NCI-H2171 treated with DMSO at 0.1 percent for 48 hours (cell line): ENCODE measurements at places on chromosomes 2 and 18.
A peak's percentile ranks its signal among the peaks of the same experiment; 100 is the strongest.

DNA sequence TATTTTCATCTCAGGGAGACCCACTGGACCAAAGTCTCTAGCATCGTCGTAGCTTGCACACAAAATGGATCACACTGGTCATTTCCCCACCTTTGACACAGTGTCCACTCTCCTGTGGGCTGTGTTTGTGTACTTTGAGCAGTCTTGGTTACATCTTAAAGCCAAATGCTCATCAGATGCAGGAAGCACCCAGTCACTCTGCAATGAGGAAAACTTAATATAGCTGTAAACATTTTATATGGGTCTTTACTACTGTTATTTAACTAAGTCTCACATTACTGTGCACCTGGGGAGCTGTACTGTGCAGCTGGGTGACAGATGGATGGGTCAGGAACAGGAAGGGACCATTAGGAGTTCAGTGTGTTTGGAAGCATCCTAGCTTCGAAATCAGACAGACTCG, 109.0 kb upstream of the CXCR4 start:
- DNase-seq, result peak; percentile 74

DNA sequence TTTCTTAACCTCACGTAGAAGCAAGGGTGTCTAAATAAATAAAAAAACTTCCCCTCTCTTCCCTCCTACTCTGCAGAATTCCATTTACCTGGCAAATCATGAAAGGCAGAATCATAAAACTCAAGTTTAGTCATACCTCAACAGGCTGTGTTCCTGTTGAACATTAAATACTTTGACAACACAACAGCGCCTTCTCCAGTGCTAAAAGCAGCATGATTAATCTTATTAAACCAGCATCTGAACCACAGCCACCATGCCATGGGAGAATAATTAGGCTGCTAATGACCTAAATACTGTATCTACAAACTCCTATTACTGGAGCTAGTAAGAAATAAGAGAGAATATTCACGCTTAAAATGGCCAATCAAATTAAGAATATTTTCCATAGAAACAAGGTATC, 68.1 kb downstream of the CDH2 start:
- DNase-seq, result peak; percentile 7

DNA sequence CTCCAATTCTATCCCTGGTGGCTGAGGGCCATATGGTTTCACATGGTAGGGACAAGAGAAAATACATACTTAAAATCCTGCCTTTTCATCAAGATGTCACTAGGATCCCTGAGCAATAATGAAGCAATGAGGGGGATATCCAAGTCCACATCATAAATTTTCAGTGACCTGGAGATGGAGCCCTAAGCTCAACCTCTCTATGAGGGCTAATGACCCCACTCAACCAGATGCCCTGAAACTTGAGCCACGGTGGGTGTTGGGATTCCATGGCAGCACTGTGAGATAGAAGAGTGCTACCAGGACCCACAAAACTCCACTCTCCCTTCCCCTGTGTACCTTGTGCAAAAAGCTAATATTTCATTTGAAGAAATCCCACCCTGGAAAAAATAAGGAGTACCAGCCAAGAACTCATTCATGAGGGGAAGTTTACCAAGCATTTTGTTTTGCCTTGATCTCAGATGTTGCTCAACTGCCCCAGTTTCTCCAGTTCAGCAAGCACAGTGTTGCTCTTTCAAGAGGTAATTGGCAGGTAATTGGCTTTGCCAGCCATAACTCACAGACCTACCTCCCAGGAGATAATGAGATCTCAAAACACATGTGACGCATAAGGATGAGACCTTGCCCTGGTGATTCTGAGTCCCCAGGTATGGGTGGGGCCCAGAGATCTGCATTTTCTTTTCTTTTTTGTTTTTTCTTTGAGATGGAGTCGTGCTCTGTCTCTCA, 51.0 kb upstream of the TTC39C start:
- DNase-seq, result peak; percentile 26

DNA sequence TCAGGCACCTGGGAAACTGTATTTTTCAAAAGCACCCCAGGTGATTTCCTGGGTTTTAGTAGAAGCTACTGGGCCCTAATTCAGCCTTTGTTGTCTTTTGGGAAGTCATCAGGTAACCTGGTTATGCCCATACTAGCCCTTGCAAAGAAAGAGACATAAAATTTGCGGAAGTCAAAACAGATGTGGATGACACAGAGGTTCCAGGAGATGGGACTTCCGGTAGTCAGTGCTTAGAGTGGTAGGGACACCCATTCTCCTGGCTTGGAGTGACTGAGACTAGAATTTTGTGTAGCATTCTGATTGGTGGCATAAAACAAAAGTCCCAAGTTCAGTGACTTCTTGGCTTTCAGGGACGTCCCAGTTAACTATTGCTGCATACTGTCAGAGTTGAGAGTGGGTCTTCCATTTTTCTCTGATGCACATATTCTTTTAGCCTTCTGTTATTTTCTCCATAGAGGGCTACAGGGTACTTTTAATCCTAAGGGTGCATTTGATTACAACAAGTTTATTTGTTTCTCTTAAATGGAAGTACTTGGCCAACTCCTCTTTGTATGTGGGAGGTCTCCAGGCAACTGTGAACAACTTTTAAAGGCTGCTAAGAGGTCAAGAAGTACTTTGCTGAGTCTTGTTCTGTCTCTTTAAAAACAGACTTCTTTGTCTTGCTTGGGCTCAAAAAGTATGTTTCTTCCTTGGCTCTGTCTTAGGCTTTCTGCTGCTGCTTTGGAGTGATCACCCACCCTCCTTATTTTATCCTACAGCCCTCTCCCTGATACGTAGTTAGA, 8.8 kb downstream of the NAB1 start:
- DNase-seq, result no peak

DNA sequence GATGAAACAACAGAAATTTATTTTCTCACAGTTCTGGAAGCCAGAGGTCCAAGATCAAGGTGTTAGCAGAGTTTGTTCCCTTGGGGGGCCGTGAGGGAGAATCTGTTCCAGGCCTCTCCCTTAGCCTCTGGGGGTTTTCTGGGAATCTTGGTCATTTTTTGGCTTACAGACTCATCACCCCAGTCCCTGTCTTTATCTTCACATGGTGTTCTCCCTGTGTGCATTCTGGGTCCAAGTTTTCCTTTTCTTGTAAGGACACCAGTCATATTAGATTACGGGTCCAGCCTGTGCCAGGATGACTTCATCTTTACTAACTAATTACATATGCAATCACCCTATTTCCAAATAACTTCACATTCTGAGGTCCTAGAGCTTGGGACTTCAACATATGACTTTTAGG, 292.5 kb upstream of the TRIB2 start:
- no peak for DNase-seq

GRCh38 chr18:70663141-70663540, 374.3 kb downstream of the SOCS6 start:
- DNase-seq, result no peak

DNA sequence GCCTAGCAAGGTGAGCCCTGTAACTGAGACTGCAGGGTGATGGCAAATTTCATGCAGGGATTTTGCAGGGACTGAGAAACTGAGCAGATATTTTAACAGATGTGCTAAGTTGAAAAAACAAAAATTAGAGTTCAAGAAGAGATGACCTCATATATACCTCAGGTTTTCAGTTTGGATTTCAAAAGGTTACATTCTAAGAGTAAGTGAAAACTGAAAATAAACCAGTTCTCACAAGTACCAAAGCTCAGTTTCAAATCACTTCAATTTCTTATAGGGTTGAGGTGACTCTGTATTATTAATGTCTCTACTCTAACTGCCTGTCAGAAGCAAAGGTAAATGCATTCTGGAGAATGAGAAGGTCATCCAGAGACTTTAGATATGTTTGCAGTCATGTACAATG, 237.4 kb upstream of the VRK2 start:
- DNase-seq, result no peak

DNA sequence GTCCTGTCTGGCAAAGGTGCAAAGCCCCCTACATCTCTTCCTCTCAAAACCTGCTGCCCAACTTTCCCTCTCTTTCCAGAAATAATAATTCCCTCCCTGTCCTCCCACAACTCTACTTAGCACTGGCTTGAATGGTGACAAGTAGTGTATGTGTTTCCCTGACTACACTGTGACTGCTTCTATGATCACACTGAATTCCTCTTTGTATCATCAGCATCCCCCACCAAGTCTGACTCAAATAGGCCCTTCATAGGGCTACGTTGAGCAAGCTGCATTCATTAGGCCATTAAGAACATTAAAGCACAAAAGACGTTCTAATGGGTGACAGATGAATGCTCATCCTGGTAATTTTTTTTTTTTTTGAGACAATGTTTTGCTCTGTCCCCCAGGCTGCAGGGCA, 13.7 kb upstream of the ST3GAL5 start:
- no peak for DNase-seq

DNA sequence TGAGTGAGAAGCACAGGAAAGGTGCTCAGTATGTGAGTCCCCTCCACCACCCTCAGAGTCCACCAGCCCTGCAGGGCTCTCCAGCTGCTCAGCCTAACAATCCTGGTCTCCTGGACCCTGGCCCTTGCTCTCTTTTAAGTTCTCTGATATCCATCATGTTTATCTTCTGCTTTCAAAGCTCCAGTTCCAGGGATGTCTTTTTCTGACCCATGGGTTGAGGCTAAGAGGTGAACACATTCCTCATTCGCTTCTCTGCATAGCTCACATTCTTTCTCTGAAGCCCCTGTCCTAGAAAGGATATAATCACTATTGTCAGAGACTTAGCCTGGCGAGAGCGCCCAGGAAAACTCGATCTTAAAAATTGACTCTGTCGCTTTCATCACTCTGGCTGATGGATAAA, 86.4 kb downstream of the ARL4C start:
- DNase-seq, result no peak

- no peak for DNase-seq
These were observed 48.4 kb upstream of the BCL2L11 start for GRCh38 chr2:111072220-111072871.

DNA sequence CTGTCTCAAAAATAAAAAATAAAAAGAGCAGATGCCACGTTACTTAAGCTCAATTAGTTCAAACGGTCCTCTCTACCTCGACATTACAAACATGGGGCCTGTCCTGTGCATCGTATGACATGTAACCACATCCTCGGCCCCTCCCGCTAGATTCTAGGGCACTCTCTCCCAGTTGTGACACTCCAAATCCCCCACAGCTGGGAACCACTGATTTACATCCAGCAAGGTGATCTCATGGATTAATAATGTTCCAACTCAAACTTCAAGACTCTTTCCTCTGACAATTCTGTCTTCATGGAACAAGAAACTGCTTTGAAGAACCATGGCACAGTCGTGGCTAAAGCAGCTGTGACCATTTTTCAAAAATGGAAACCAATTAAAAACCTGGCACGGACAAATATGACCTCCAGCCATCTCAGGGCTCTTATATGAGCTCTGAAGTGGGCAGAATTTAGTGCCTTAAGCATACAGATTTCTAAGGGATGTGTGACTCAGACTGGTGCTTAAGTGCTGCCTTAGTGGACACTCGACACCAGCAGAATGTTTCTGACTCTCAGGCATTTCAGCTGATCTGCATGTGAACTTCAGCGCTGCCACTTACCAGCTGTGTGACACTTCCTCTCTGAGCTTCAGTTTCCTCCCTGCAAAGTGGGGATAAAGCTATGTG, 31.7 kb upstream of the ASAP2 start:
- peak; percentile 92 for DNase-seq

DNA sequence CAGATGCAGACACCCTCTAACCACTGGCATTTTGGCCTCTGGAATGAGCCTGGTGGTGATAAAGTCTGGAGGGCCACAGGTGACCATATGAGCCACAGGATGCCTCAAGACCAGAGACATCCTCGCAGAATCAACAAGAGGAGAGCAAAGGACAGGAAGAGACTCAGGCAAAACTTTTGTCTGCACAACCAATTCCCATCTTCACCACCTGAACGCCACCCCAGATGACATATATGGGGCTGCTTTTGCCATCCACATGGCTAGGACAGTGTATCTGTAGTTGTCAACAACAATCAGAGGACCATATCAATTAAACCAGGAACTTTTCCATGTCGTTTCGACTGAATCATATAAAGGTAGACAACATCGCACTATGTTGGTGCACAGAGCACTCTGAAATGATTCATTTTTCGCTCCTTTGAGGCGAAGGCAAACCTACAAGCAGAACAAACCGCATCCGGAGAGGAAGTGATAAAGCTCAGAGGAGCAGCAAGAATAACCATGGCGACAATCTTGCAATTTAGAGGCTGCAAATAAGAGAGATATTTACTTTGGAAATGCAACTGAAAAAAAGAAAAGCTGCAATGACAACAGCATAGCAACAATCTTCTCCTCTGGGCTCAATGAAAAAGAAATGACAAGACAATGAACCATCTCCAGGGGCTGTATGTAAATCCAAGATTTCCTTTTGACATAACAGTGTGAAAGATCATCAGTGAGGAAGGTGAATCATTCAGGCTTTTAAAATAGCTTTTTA, 204.5 kb downstream of the ARL4C start:
- DNase-seq, result no peak

GRCh38 chr18:65753520-65753919, 2.7 kb downstream of the CDH7 start:
- peak; percentile 96 for DNase-seq

DNA sequence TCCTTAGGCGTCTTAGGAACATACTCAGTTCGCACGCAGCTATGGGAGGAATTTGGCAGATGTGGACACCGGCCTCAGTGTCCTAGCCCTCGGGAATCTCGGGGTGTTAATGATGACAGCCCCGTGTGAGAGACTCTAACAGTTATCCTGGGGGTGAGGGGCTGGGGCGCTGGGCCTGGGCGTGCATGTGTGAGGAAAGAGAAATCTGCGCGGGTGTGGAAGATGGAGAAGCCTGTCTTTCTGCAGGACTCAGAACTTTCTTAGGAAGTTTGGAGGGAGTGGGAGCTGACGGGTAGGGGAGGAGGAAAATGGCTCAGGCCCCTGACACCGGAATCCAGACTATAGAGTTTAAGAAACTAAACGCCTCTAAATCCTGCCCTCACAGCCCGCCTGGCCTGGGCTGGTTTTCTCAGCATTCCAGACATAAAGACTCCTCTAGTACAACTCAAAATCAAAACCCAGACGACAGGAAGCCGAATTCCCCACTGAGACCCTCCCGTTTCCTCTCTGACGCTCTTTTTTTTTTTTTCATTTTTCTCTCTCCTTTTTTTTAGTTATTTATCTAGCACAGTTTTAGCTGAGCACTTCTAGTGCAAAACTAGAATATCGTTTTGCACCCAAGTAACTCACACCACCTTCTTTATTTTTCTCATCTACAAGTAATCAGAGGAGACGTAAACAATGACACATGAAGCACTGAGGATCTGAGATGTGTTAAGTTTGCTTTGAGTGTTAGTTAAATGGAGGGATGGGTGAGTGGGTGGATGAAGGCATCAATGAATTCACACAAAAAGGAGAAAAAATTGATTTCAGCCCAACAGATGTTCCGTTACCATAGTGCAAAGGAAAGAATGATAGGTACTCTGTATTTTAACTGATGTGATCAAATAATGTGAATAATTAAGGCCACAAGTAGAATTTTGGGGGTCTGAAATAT, 1.2 kb upstream of the HAAO start:
- no peak for DNase-seq

- DNase-seq, result no peak
These were observed 100.8 kb downstream of the LRP1B start for GRCh38 chr2:142029974-142030373.
